Brain (organoid and tissue), 16 donors: ENCODE measurements at places on chromosomes 11 and 22.
A peak's percentile ranks its signal among the peaks of the same experiment; 100 is the strongest.

DNA sequence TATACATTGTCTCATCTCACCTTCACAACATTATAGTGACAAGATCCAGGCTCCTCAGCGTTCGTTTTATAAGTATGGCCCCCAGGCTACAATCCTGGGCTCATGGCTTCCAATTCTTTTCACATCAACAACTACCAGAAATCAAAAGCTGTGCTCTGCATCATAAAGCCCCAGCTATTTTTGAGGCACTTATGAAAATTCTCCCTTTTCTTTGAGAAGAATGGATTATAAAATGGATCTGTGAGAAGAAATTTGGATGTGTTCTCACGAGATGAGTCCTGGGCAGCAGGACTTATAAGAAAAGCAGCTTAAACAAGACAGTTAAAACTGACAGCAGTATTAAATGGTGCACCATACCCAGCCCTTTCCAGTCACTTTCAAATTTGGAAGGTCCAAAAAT, 80.3 kb downstream of the BTBD10 start:
- DNase-seq = no peak

DNA sequence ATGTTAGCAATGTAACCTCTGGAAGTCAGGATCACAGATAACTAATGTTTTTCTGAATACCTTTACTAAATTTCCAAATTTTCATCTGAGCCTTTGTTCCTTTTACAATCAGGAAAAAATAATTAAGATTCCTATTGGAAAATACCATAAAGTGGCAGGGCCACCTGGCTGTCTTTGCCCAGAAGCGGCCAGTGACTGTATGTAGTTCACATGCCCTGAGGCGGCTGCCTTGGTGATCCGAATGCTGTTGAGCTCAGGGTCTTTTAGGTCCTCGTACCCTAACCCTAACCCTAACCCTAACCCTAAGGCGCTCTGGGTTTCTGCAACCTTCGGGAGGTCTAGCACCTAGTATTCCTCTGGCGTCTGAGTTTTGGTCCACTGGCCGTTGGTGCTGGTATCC, 8.5 kb upstream of the ARFGAP3 start:
- no peak for DNase-seq

GRCh38 chr11:1831338-1832210, 3.2 kb upstream of the SYT8 start:
- no peak for DNase-seq

DNA sequence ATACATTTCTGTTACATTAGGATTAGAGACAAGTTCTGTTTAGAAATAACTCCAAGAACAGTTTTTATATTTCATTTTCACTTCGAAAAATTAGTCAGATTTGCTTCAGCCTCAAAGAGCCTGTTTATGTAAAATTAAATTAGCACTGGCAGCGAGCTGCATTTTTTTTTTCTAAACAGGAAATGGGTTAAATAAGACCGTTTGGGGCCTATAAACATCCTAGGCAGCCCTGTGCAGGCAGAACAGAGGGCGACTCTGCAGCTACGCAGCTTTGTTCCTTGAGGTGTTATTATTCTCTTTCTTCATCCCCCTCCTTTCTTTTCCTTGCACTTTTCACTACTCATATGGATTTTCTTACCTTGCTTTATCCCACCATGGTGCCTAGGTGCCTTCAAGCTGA, 48.7 kb downstream of the CWC15 start:
- no peak for DNase-seq

DNA sequence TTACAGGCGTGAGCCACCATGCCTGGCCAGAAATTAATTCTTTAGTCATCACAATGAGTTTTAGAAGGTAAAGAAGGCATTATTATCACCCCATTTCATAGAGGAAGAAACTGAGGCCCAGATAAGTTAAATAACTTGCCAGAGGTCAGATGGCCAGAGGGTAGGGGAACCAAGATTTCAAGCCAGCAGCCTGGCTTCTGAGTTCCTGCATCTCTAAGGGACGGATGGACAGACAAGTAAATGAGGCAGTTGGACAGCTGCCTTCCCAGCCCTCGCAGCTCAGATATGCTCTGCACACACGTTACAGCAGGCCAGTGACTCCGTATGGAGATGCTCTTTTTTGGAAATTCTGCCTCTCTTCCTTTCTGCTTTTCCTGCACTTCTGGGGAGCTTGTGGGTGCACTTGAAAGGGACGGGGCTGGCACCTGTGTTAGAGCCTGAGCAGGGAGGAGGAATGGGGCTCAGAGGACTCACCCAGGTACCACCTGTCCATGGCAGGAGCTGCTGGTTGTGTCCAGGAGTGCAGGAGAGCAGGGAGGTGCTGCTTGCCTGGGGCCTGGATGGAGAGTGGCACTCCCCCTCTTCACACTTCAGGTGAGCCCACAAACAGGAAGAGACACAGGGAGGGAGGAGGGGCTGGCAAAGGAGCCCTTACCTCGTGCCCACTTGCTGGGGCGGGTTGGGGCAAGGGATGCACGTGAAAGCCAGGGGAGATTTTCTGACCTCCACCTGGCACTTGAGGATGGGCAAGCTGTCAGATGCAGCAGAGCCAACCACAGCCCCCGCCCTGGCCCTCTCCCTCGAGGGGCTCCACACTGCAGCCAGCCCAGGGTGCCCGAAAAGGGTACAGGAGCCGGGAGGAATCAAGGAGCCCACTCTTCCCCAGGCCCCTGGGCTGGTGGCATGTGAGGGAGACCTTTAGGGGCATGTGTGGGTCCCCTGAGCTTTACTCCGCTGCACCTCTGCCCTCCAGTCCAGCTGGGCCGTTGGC, 3.3 kb upstream of the FXYD2 start:
- DNase-seq = no peak

DNA sequence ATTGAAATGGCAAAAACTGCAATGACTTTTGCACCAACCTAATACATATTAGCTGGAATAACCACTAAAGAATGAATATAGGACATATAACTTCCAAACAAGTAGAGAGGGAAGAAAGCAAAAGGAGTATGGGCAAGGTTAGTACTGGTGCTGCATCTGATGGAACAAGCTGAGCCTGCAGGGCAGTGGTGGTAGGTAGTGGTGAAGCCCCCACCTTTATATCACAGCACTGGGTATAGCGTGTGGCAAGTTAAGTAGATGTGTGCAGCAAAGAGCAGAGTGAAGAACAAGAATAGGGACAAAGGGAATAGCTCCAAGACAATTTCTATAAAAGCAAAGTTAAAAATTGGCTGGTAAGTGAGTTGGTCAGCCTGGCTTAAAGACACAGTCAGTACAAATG, 62.3 kb downstream of the CTNND1 start:
- DNase-seq = no peak

- no peak for DNase-seq
Observed at GRCh38 chr22:46132830-46133587, 17.3 kb upstream of the PPARA start.

DNA sequence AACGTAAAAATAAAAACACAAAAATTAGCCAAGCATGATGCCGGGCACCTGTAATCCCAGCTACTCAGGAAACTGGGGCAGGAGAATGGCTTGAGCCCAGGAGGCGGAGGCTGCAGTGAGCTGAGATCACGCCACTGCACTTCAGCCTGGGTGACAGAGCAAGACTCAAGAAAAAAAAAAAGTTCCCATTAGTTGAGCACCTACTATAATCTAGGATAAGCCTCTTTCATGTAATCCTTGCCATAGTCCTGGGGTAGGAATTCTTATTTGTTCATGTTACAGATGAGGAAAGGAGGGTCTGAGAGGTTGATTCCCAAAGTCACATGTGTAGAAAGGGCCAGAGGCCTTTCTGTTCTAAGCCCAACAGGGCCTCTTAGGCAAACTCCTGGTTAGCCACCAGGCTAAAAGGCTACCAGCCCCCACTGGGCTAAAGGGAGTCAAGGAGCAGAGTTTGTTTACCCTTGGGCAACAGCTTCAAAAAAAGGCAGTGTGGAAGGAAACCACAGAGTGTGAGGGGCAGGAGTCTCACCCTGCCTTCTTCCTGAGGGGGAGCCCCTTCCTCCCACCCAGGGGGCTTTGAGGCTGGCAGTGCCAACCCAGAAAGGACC, 21.6 kb upstream of the CSNK1E start:
- no peak for DNase-seq

- DNase-seq = peak; percentile 35
Observed at GRCh38 chr22:45010532-45010900, 711 bp upstream of the PHF21B start.

DNA sequence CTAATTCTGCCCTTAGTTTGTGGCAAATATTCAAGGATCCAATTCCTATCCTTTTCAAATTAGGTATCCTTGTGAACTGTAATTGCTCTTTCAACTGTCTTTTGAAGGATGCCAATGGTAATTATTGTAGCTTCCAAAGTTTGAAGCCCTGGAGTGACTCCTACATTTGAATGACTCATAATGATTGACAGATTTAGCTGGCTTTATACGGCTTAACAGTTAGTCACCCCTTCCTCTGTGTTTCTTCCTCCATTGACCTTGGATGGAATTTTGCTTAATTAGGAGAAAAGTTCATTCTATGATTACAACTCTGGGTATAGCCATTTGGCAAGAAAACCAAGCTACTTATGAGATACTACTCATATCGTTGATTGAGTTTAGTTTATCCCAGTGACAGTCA, 639.3 kb upstream of the KIRREL3 start:
- no peak for DNase-seq

DNA sequence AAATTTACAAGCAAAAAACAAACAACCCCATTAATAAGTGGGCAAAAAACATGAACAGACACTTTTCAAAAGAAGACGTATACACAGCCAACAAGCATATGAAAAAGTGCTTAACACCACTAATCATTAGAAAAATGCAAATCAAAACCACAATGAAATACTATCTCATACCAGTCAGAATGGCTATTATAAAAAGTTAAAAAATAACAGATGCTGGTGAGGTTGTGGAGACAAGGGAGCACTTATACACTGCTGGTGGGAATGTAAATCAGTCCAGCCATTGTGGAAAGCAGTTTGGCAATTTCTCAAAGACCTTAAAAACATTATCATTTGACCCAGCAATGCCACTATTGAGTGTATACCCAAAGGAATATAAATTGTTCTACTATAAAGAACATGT, 72.3 kb downstream of the BBOX1 start:
- DNase-seq = no peak

GRCh38 chr11:57348636-57349313, 10.6 kb downstream of the P2RX3 start:
- DNase-seq = no peak

GRCh38 chr22:21622919-21623647, 6.7 kb downstream of the YDJC start:
- DNase-seq = peak; percentile 38

DNA sequence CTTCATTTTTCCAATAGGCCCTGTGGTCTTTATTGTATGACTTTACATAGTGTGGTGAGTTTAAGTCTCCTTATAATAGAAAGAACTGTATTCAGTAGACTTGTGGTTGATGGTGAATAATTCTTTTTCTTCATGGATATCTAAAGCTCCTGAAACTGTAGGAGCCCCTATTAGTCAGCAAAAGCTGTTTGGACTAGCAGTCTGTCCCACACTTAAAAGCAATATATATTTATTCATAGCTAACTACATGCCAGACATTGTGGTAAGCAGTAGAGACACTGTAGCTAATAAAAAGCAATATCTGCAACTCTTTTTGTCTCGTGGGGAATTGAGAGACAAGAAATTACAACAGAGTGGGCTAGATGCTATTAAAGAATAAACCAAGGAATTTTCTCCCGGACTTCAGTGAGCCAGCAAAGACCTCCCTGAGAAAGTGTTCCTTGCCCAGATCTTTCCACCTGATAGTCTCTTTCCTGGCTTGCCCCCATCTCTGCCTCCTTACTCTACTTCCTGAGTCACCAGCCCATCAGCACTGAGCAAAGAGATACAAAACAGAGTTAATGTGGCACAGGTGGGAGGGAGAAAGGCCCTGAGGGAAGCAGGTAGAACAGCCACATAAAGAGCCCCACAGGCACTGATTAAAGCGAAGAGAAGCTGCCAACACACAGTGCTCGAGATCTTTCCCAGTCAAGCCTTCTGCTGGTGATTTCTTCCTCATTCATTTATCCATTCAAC, 1.4 kb upstream of the OR52W1 start:
- DNase-seq = no peak
